ENCODE measurements at places on chromosomes 5 and 9.

GRCh38 chr5:171882118-171882517 is 96.5 kb downstream of the SMIM23 start:
- DNase-seq = no peak

- no peak for DNase-seq
These were observed 63.8 kb downstream of the SNCAIP start for GRCh38 chr5:122375801-122376200.

- no peak for DNase-seq
These were observed 756 bp downstream of the VAV2 start for GRCh38 chr9:133991214-133991921.

DNA sequence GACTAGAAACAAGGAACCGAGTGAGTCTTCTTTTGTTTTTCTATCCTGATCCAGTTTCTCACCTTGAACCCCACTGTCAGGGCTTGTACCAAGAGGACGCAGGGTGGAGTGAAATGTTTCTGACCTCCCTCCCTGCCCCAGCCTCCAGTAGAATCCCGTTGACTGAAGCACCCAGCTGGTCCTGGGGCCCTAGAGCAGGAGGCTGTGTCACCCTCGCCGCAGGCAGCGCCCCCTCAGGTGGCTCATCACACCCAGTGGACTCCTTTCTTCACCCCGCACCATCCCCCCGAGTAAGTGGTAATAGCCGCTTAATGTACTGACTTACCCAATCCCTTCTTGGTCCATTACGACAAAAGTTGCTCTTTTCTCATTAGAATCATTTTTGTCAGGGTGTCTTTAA is 53.8 kb downstream of the MVB12B start:
- DNase-seq = no peak

DNA sequence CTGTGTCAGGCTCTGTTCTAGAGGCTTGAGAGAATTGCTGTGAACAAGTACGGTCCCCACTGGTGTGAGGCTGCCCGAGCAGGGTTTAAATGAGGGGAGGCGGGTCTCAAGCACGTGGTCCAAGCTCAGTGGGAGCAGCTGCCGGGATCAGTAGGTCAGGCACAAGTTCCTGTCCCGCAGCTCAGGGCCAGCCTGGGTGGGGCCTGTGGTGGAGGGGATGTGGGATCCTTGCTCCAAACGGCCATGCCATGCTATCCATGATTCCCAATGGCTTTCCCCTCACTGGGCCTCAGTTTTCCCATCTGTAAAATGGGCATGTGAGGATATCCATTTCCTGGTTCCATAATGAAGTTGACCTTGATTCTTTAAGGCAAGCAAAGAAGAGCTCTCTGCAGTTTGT is 17.1 kb downstream of the OBP2B start:
- DNase-seq = no peak

DNA sequence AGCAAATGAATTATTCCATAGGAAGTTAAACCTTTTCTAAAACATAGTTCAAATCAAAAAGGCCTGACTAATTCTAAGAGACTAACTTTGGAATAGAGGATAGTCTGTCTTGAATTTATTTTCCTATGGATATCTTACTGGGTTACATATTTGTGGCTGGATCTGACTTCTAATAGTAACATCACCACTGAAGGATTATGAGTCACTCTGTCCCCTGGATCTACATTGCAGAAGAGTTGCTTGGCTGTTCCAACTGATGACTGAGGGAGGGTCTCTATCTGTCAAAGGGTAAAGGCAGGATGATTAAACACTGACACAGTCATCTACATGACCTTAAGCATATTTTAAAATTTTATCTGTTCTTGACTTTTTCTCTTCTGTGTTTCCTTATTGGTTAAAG is 119.6 kb upstream of the FST start:
- DNase-seq = no peak

GRCh38 chr5:160165137-160166068 is 46.2 kb upstream of the PWWP2A start:
- no peak for DNase-seq

DNA sequence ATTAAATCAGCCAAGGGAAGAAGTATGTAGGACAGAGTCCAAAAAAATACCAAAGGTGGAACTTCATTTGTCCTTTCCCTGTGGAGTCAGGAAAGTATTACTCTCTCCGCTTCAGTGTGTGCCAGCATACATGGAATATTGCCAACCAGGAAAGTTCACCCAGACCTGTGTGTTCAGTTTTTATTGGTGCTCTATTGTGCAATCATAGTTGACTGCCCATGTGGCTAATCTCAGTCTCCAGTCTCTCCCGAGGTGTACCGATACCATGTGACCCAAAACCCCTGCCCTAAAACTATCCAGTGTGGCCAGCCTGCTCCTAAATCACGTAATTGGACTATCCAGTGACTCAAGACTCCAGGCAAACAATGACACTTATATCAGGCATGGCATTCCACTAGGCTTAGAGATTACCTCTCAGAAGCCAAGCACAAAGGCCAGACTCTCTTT is 38.8 kb downstream of the NFX1 start:
- DNase-seq = no peak

Data from stimulated activated CD4-positive, alpha-beta T cell treated with anti-CD3 and anti-CD28 coated beads, Interleukin-12 subunit alpha, Interleukin-12 subunit beta, amount 100 ng/mL, for 24 hours (primary cell).